T-helper 9 cell (primary cell): ENCODE measurements at places on chromosomes 13 and 19.

DNA sequence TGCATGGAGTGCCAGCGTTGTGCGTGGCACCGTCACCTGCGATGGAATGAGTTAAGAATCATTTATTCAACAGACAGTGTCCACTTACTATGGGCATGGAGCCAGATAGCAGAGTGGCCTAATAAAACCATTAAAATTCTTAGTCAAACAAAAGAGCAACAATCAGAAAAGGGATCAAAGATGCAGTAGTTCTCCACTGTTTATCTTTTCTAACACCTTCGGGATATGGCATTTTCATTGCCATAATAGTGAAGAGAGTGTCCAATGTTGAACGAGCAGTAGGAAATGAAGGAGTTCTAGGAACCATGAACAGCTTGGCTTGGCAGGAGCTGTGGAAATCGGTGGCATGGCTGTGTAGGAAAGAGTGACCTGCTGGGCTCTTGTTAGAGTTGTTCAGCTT lies 2.0 kb downstream of the TNFSF11 start:
- no peak for DNase-seq

DNA sequence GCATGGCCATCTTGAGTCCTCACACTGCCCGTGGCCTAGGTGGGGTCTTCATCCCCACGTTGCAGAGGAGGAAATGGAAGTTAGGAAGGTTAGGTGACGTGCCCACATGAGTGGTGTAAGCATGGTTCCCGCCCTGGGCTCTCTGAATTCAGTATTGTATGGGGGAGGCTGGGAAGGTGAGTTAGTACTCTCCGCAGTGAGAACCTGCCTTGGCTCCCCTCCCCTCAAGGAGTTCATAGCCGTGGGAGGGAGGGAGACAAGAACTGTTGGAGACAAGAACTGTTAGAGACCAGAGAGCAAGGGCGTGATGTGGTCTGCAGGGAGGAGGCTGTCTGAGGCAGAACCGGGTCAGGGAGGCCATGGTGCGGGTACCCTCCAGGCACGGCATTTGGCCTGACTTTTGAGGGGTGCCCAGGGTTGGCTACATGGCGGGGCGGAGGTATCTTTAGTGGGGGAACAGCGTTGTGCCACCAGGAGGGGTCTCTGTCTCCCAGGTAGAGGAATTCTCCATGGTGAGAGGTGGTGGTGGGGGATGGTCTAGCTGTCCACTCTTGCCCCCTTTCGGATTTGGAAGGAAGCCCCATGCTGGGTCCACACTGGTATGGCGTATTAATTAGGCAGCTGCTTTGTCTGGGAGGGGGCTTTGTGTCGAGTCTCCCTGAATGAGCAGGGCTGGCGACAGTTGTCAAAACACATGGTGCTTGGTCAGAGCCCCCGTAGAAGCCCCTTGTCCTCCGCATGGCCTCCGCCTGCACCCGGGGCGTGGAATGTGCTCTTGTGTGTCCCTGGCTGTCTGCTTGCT lies 45.8 kb downstream of the CAPN12 start:
- DNase-seq: no peak

- DNase-seq: no peak
Observed at GRCh38 chr19:30685426-30686000, 313.3 kb downstream of the ZNF536 start.

GRCh38 chr19:47013041-47013517 lies 6.6 kb upstream of the NPAS1 start:
- DNase-seq: peak; percentile 57

DNA sequence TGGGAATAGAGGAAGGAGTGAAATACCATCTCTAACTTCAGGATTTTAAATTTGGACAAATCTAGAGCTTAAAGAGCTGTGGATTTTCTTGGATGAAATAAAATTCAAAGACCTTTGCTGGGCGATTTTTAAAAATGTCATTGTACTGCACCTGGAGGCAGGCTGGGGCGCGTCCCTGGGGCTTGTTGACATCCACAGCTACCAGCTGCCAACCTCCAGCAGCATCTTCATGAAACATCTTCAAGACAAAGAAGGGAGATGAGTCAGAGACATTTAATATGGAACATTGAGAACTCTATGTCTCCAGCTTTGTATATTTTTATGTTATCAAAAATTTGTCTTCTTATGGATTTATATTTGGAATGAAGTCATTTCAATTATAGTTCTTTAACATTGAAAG lies 132.5 kb downstream of the NALCN start:
- DNase-seq: no peak

GRCh38 chr19:4986471-4986891 lies 17.6 kb downstream of the KDM4B start:
- DNase-seq: no peak

- DNase-seq: no peak
Observed at GRCh38 chr13:99145461-99145860, 55.2 kb upstream of the UBAC2 start.

DNA sequence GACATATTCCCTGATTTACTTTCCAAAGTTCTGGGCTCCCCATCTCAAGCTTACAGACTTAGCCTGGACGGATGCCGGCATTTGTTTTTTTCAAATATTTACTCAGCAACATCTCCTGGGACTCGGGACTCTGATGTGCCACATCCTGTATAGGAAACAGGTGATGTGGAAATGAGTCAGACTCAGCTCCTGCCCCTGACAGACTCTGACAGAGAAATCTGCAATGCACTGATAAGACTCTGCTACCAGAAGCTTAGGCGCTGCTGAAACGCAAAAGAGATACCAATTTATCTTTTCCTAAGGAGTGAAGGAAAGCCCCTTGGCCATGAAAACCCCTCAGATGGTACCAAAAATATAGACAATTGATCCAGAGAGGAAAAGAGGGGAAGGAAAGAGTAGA lies 16.2 kb downstream of the LAIR2 start:
- DNase-seq: no peak

- DNase-seq: no peak
Observed at GRCh38 chr13:40363653-40364052, 302.8 kb downstream of the FOXO1 start.

- no peak for DNase-seq
Observed at GRCh38 chr13:32179708-32180107, 135.5 kb downstream of the ZAR1L start.
